ENCODE measurements at places on chromosomes 6 and 20.

DNA sequence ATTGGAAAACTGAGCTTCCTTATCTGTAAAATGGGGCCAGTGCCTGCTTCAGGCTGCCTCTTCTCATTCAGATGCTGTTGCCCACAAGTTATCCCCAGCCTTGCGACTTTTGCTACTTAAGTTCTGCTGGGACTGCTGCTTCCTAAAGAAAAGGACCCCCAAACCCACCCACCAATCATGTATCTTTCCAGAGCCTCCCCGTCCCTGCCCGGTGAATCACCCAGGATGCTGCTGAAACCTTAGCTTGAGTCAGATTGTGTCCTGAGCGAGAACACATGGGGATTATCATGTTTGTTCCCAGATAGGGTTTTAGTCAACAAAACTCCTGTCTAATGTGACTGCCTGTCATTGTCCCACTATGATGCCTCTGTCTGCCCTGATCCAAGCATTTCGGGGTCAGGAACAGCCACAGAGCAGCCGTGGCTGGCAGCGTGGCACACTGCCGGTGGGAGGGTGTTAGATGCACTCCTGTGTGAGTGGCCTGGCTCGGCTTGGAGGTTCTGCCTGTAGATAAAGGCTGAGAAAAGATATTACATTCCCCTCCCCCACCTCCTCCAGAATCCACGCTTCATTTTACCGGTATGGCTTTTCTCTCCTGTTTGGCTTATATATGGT lies 79.9 kb downstream of the TOX2 start:
- H3K36me3 ChIP-seq = no peaks in the 10 kb centered on the region
- H3K27ac ChIP-seq = no peak overlapping the region
- no peak for DNase-seq
- peaks cover 1% of the 10 kb centered on the region for H3K27me3 ChIP-seq
- no peaks in the 10 kb centered on the region for H3K4me1 ChIP-seq

GRCh38 chr6:41822021-41822420 lies 34.5 kb downstream of the TOMM6 start:
- H3K27me3 ChIP-seq = no peaks in the 10 kb centered on the region
- no peak overlapping the region for H3K4me3 ChIP-seq
- H3K4me1 ChIP-seq = peaks cover 4% of the 10 kb centered on the region
- no peaks in the 10 kb centered on the region for H3K36me3 ChIP-seq
- H3K27ac ChIP-seq = no peak overlapping the region
- DNase-seq = no peak

DNA sequence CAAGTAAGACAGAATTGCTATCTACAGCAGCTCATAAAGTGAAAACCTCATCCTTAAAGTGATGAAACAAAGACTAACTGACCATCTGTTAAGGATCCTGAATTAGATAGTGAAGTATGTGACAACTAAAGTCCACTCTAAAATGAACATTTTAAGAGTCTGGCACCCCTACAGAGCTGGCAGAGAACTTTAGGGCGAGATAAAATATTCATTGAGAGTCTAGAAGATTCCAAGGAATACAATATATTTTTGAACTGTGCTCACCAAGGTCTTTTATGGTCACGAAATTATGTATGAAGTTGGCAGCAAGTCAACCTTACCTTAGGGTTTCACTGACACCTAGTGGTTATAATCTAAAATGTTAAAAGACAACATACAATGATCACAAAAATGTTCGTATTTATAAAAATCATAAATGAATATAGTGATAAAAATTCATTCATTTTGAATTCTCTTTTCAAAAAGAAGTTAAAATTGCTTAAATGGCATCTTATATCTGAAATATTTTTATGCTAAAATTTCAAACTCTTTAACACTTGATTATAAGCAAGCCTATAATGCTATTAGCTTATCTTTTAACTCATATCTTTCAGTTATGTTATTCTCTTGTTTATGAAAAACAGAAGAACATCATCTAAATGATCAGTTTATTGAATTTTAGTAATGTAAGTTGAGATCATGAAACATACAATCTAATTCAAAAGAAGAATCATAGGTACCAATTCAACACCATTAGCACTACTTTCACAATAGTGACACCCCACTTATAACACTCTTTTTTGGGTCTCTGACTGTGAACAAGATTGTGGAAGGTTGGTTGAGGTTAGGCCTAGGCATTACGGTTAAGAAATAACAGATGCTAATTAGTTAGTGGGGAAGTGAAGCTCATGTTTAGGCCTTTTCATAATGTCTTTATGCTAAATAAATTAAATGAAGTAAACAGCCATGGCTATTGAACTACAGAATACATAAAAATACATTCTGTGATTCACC lies 27.5 kb downstream of the RSPH3 start:
- DNase-seq = no peak
- H3K27me3 ChIP-seq = no peaks in the 10 kb centered on the region
- no peak overlapping the region for H3K27ac ChIP-seq

DNA sequence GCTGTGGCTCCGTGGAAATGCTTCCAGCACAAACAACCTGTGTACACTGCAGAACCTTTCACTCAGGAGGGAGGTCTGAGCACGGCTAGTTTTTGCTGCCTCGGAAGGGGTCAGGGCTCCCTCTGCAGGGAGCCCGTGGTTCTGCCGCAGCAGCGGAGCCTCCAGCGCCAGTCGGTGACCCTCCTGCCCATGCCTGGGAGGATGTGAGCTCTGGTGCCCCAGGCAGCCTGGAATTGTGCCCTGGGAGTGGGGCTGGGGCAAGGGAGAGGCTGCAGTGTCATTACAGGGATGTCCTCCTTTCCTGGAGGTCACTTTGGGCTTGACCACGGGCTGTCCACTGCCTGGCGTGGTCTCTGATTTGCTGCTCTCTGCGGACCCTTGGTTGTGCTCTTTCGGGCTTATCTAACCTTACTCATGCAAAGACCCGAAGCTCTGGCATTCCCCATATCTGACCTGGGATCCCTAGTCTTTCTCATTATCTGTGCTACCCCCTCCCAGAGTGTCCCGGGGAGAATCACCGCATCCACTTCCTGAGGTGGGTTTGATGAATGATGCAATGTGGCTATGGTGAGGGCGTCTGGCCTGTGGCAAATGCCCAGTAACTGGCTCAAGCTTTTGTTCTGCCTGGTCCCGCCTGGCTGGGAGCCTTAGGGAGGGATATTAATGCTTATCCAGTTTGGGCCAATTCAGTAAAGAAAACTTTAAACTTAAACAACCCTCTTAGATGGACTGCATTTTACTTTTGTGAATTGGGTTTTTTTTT lies 59.6 kb upstream of the TAGAP start:
- no peaks in the 10 kb centered on the region for H3K36me3 ChIP-seq
- H3K27ac ChIP-seq = peak overlapping the region; percentile 64
- no peak overlapping the region for H3K4me3 ChIP-seq
- peak; percentile 85 for DNase-seq

DNA sequence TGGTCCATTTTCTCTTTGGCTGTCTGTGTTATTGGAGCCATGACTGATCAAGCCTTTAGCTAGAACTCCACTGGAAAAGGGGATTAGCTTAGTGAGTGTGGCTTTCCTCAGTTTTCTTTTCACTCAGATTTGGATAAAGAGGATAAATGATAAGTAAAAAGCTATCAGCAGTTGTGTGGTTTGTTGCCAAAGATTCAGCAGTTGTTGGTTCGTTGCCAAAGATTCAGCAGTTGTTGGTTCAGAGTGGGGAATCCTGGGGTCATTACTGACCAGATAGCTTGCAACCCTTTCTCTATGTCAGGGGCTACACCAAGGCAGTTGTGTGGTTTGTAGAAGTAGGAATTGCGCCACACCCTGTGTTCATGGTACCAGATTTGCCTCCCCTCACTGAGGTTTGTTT lies 107.7 kb upstream of the SCP2D1 start:
- H3K4me1 ChIP-seq = peaks cover 4% of the 10 kb centered on the region
- peaks cover 2% of the 10 kb centered on the region for H3K27me3 ChIP-seq

DNA sequence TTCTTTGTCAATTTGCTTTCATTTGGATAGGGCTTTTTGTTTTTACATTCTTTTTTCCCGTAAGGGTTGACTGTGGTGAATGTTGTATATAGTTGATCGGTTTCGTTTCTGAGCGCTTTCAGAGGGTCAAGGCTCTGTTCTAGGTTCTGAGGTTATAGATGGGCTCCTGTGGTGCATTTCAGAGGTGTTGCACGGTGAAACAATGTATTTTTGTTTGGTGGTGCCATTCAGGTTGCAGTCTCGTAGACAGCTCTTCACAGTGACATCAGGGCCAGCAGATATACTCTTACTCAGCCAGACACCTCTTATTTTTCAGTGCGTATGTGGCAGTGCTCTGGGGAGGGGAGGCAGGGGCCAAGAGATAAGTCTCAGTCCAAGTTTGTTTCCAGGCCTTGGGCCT lies 72.1 kb downstream of the SNAP91 start:
- H3K4me3 ChIP-seq = no peak overlapping the region
- no peak overlapping the region for H3K27ac ChIP-seq
- H3K4me1 ChIP-seq = peaks cover 9% of the 10 kb centered on the region
- H3K36me3 ChIP-seq = no peaks in the 10 kb centered on the region
- no peak for DNase-seq
- no peaks in the 10 kb centered on the region for H3K27me3 ChIP-seq

- DNase-seq = no peak
- no peak overlapping the region for H3K4me3 ChIP-seq
- H3K36me3 ChIP-seq = no peaks in the 10 kb centered on the region
Measured at GRCh38 chr6:47170617-47170947, 128.4 kb upstream of the ADGRF1 start.

DNA sequence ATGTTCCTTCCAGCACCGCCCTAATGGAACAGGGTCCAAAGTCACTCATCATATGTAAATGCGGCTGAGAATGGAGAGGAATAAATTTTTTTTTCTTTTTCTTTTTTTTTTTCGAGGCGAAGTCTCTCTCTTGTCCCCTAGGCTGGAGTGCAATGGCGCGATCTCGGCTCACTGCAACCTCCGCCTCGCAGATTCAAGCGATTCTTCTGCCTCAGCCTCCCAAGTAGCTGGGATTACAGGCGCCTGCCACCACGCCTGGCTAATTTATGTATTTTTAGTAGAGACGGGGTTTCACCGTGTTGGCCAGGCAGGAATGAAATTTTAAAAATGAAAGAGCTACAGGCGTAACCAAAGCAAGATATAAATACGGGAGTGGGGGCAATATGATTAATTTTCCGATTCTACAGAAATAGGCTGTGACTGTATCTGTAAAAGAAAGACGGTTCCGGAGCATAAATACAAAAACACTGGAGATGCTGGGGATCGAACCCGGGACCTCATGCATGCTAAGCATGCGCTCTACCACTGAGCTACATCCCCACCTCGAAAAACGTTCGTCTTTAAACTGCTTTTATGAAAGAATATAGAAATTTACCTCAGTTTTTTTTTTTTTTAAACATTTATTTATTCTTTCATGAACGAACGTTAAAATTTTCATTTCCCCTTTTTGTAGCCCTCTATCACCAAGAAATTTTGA lies 132.2 kb downstream of the GPX5 start:
- peaks cover 6% of the 10 kb centered on the region for H3K36me3 ChIP-seq
- DNase-seq = peak; percentile 57
- peak overlapping the region; percentile 92 for H3K4me3 ChIP-seq
- peaks cover 10% of the 10 kb centered on the region for H3K27me3 ChIP-seq
- peak overlapping the region; percentile 89 for H3K27ac ChIP-seq

- H3K4me3 ChIP-seq = no peak overlapping the region
- H3K27ac ChIP-seq = no peak overlapping the region
- no peaks in the 10 kb centered on the region for H3K36me3 ChIP-seq
- H3K27me3 ChIP-seq = peaks cover 2% of the 10 kb centered on the region
- DNase-seq = no peak
Measured at GRCh38 chr6:134531611-134532010, 213.7 kb upstream of the SGK1 start.

- no peaks in the 10 kb centered on the region for H3K4me1 ChIP-seq
- H3K36me3 ChIP-seq = peaks cover 5% of the 10 kb centered on the region
- H3K4me3 ChIP-seq = no peak overlapping the region
Measured at GRCh38 chr20:24934101-24934661, 14.9 kb upstream of the CST7 start.

- H3K27me3 ChIP-seq = no peaks in the 10 kb centered on the region
- peaks cover 6% of the 10 kb centered on the region for H3K4me1 ChIP-seq
- no peak overlapping the region for H3K4me3 ChIP-seq
- no peaks in the 10 kb centered on the region for H3K36me3 ChIP-seq
Measured at GRCh38 chr6:2116496-2116895, 128.9 kb downstream of the GMDS start.

- H3K4me3 ChIP-seq = no peak overlapping the region
- H3K36me3 ChIP-seq = no peaks in the 10 kb centered on the region
- H3K4me1 ChIP-seq = peaks cover 16% of the 10 kb centered on the region
- DNase-seq = no peak
Measured at GRCh38 chr6:17039266-17039665, 62.6 kb upstream of the STMND1 start.

DNA sequence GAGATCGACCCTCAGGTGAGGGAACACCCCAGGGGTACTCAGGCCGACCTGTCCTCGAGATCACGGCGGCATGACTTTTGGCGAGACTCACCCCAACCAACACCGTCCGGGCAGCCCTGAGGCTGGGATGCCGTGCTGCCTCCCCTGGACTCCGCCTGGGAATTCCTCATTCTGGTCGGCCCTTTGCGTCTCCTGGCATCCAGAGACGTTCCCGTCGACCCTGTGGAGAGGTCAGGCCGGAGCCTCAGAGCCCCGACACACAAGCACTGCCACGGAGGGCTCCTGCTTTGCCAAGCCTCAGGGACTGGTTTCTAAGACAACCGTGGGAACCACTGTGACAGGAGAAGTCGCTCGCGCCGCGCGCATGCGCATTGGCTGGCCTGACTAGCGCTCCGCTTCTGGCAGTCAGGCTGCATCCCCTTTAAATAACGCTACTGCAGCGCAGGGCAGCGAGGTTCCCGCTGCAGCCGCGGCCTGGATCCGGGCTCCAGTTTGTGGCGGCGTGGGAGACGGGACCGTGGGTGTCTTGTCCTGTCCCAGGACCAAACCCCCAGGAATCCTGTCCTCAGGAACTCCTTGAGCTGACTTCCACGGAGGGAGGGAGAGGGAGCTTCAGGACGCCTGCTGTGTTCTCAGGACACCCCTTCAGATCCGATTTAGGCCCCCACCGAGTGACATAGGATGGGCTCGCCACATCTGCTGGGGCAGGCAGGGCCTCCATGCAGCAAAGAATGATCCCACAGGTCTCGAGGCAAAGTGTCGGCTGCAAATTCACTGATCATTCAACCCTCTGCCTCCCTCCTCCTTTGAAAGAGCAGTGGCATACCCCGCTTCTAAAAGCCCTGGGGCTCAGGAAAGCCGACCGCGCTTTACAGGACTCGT lies 163.2 kb upstream of the ZNF337 start:
- peaks cover 31% of the 10 kb centered on the region for H3K36me3 ChIP-seq
- H3K27me3 ChIP-seq = peaks cover 44% of the 10 kb centered on the region
- DNase-seq = peak; percentile 44
- peaks cover 45% of the 10 kb centered on the region for H3K4me1 ChIP-seq

GRCh38 chr6:104936766-104937535 lies 20.0 kb upstream of the LIN28B start:
- peaks cover 4% of the 10 kb centered on the region for H3K27me3 ChIP-seq
- no peak overlapping the region for H3K27ac ChIP-seq
- H3K4me1 ChIP-seq = peaks cover 6% of the 10 kb centered on the region
- H3K4me3 ChIP-seq = no peak overlapping the region
- peaks cover 6% of the 10 kb centered on the region for H3K36me3 ChIP-seq

GRCh38 chr6:13989496-13990144 lies 64.9 kb downstream of the RNF182 start:
- H3K27me3 ChIP-seq = peaks cover 2% of the 10 kb centered on the region
- H3K27ac ChIP-seq = no peak overlapping the region

- H3K36me3 ChIP-seq = peaks cover 14% of the 10 kb centered on the region
- H3K4me3 ChIP-seq = peak overlapping the region; percentile 91
- DNase-seq = peak; percentile 91
- H3K27me3 ChIP-seq = peaks cover 14% of the 10 kb centered on the region
- peak overlapping the region; percentile 95 for H3K27ac ChIP-seq
Measured at GRCh38 chr6:26521600-26522391, 16.4 kb upstream of the HMGN4 start.

Data from endothelial cell (in vitro differentiated cells).